ENCODE measurements at places on chromosomes 5 and 9. TPM values are rescaled to one million over a fixed set of nuclear protein-coding genes. Genes with fewer than 3 reads are reported as not detected.

DNA sequence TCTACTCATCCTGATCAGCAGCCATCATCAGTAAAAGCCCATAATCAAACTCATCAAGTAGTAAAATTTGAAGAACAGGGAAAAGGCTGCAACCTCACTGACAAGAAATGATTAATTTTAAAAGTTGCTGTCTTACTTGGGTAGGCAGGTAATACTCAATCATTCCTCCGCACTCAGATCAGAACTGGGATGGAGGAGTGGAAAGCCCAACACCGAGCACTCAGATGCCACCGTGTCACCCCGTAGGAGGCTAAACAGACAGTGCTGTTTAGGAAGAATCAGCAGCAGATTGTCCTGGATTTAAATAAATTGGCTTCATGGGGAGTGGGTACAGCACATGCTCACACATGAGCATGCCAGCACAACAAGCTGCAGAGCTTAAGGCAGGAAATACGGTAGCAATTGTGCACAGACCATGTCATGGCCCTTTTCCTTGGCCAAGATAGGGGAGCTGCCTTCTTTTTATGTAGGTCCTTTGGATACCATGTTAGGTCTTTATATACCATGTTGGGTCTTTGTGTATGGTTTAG lies 92.6 kb upstream of the CDH6 start:
- DNase-seq: no peak

DNA sequence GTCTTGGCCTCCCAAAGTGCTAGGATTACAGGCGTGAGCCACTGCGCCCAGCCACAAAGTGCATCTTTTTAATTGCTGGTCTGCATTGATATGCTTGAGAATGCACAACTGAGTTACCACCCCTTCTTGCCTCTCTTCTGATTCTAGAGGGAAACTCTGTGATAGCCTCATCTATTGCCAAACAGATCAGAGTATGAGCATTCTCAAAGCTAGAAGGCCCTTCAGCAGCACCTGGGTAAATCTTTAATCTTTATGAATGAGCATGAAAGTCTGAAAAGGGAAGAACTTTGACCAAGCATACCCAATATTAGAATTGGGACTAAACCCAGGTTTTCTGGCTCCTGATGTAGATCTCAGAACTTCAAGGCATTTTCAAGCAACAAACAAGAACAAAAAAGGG lies 298.3 kb upstream of the TNC start:
- DNase-seq: no peak

The PROB1 gene
- 1.7 TPM for total RNA-seq

The SPINK7 gene
- not detected for total RNA-seq

The MAT2B gene
- total RNA-seq: 45.9 TPM

Data from HCT116 (cell line).